ENCODE measurements at places on chromosomes 13 and 19.

- DNase-seq, result no peak
Measured at GRCh38 chr13:68261105-68261504, 1031.0 kb upstream of the PCDH9 start.

DNA sequence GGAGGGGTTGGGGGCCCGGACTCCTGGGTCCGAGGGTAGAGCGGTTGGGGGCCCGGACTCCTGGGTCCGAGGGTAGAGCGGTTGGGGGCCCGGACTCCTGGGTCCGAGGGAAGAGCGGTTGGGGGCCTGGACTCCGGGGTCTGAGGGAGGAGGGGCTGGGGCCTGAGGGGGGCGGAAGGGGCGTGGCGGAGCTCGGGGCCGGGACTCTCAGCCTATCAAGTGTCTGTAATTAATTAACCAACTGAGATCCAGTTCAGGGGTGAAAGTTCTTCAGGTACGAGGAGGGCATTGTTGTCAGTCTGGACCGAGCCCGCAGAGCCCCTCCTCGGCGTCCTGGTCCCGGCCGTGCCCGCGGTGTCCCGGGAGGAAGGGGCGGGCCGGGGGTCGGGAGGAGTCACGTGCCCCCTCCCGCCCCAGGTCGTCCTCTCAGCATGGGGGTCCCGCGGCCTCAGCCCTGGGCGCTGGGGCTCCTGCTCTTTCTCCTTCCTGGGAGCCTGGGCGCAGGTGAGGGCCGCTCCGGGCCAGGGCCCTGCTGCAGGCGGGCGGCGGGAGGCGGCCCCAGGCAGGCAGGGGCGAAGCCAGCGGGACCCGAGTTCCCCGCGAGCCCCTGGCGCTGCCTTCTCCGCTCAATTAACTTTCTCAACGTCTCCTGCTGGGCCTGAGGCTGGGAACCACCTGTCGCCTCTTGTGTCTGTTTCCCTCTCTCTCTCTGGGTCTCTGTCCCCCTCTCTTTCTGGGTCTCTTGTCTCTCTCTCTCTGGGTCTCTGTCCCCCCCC, 697 bp downstream of the FCGRT start:
- DNase-seq, result no peak

- DNase-seq, result no peak
Measured at GRCh38 chr13:79918620-79919019, 422.3 kb downstream of the SPRY2 start.

GRCh38 chr13:110499621-110500281, 61.8 kb downstream of the RAB20 start:
- DNase-seq, result peak; percentile 83

- DNase-seq, result peak; percentile 65
Measured at GRCh38 chr19:6753178-6754031, 13.8 kb downstream of the SH2D3A start.

GRCh38 chr13:75405976-75406703, 75.8 kb downstream of the TBC1D4 start:
- no peak for DNase-seq

GRCh38 chr13:99987154-99988019, 5.8 kb downstream of the ZIC2 start:
- no peak for DNase-seq

- DNase-seq, result peak; percentile 94
Measured at GRCh38 chr19:38387550-38388348, at the start of gene GGN. GGN (minus strand) TSS chr19:38388034; CDS start chr19:38387261, 773 bp downstream.

- no peak for DNase-seq
Measured at GRCh38 chr13:65133094-65133493, 2097.0 kb downstream of the PCDH9 start.

GRCh38 chr19:49946415-49946814, 14.6 kb downstream of the SIGLEC11 start:
- no peak for DNase-seq

DNA sequence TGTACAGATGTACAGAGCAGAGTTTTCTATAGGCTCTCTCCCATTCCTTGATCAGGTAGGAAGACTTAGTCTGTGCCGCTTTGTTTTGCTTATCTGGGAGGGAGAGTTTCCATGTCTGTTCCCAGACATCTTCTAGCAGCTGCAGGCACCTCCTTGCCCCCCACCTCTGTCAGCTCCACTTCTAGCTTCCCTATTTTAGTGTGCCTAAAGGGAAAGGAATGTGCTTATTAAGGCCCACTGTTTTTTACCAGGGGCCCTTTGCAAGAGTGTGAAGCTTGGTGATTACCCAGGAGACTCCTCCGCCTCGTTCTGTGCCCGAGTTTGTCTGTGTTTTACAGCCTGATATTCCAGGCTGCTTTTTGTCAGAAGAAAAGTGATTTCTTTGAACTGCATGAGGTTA, 1984.4 kb downstream of the OLFM4 start:
- DNase-seq, result no peak

DNA sequence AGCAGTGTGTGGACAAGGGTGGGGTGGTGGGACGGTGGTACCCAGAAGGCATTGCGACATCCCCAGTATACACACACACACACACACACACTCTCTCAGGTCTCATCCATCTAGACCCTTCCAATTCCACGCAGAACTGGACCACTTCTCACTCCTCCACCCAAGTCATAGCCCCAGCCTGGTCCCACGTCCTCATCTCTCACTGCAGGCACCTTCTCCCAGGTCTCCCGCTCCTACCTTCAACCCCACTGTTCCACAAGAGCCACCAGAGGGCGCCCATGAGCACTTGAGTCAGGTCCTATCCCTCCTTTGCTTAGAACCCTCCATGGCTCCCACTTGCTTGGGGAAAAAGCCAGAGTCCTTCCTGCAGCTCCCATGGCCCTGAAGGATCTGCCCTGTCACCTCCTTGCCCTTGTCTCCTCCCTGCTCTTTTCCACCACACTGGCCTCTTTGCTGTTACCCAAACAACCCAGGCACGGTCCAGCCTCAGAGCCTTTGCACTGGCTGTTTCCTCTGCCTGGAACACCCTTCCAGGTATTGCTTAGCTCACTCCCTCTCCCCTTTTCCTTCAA, 62.6 kb downstream of the IER2 start:
- DNase-seq, result peak; percentile 58

DNA sequence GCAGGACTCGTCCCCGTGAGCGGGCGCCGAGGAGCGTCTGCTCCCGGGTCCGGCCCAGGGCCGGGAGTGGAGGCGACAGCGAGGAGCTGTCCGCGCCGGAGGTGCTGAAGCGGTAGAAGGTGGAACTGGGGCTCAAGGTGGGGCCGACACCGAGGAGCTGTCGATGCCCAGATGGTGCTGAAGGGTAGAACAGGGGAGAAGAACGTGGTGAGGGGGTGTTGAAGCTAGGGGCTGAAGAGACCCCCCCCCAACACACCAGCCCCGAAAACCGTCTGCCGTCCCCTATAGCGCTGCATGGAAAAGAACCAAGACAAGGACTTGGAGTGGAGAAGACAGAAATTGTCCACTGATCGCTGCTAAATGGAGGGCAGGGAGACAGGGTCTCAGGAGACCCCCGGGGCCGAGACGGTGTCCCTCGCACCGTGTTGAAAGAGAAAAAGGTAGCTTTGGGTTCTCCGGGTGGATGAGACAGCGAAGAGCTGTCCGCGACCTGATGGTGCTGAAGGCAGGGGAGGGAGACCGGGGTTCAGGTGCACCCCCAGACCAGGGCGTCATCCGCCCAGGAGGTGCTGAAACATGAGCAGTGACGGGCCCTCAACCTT, 7.1 kb upstream of the PDE4C start:
- peak; percentile 53 for DNase-seq

GRCh38 chr19:10138879-10139795, 19.4 kb upstream of the EIF3G start:
- no peak for DNase-seq

DNA sequence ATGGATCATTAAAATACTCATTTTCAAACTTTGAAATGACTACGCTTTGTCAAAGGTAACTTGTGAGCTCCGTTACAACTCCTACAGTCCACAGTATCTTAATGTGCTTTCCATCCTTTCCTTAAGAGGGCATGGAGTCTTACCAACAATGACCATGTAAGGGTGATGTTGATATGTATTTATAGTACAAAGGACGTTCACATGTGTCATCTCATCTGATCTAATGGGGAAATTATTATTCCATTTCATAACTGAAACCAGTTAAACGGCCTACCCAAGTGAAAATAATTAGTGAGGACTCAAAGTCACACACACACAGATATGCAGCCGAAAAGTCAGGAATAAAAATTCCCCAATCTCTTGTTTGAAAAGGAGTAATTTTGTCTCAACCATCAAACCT, 9.6 kb downstream of the USP12 start:
- no peak for DNase-seq

DNA sequence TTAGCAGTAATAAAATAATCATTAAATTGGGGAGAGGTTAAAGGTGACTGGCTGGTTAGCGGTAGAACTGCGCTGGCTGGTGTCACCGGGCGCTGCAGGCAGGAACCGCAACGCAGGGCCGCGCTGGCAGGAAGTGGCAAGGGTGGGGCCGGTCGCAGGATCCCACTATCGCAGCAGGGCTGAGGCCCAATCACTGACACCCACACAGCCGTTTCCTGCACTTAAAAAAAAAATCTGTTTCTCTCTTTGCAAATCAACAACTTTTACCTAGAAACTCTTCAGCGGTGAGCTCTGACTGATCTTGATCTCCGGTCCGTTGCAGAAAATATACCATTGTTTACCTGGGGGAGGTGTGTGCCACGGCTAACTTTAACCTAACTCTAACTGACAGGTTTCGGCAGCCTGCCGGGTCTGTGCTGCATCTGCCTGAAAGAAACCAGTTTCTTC, 46.9 kb downstream of the KLF2 start:
- no peak for DNase-seq

- DNase-seq, result no peak
Measured at GRCh38 chr13:77810430-77810829, 108.2 kb downstream of the EDNRB start.

GRCh38 chr13:21823416-21823815, 152.5 kb downstream of the FGF9 start:
- no peak for DNase-seq

- peak; percentile 14 for DNase-seq
Measured at GRCh38 chr19:5115771-5116202, 146.9 kb downstream of the KDM4B start.

DNA sequence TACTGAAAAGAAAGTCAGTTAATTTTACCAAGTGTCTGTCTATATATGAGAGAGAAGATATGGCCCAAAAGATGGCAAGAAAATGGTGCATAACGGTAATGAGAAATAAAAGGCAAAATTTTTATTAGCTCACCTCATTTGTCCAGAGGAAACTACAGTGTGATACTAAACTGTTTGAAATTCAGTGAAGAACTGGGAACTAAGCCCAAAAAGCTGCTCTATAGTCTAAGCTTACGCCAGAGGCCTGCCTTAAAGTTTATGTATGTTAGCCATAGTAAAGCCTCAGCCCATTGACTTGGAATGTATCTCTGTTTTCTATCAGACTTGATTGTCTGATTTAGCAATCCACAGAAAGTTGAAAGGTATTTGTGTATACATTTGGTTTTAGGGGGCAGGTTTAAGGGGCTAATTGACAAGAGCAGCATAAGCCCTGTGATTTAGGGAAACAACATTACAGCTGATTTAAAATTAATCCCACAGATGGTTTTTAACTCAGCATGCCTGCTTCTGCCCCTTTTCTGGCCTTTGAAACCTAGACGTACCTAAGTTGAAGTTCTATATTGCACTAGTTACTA, 91.0 kb upstream of the MAB21L1 start:
- no peak for DNase-seq

GRCh38 chr13:34164582-34164981, 346.6 kb downstream of the RFC3 start:
- DNase-seq, result peak; percentile 18

DNA sequence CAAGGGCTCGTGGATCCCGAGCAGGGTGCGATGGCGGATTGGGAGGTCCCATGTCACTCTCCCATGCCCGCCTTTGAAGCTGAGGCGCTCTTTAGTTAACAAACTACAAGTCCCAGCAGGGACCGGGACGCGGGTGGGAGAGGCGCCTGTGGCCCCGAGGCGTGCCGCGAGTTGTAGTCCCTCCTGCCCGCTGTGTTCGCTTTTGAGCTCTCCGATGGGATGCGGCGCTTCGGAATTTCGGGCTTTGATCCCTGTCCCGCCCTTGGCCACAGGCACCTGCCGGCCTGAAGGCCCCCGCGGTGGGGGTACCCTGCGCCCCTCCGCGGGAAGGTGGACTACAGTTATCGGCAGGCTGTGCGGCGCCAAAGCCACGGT, 11.0 kb downstream of the CYTH2 start:
- peak; percentile 38 for DNase-seq

- DNase-seq, result no peak
Measured at GRCh38 chr19:54644056-54644455, 13.8 kb downstream of the LILRB1 start.

GRCh38 chr13:35252536-35253205, 223.8 kb downstream of the MAB21L1 start:
- DNase-seq, result no peak

- no peak for DNase-seq
Measured at GRCh38 chr19:5563935-5564612, 3.7 kb downstream of the TINCR start.

GRCh38 chr13:37338726-37339385, 233.4 kb upstream of the CSNK1A1L start:
- DNase-seq, result peak; percentile 10

DNA sequence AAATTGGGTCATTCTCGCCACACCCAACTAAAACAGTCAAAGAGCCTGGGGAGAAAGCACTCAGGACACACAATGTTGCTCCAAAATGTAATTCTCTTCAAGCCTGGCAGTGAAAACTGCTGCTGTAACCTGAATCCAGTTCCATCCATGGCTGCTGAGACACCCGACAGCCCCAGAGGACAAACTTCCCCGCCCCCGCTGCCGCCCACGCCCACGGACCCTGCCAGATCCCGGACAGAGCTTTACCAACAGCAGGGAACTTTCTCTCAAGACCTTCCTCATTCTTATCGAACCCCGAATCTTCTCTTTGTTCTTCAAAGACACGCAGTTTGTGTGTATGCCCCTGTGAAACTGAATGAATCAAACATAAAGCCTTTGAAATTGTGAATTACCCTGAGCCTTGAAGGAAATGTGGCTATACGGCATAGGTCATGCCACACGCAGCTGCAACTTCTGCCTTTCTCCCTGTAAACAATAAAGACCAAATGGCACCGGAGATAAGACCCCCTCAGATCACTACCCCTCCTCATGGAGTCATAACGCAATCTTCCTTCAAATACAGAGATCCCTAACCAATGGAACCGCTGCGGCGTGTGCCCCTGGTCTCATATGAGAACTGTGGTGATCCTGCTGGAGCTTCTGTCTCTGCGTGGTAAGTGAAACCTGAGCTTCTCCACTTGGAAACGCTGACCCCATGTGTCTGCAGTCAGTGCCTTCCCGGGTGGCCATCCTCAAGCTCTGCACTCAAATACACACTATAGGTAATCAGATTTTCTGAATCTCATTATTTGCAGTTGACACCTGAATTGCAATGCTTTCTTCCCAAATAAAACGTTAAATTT, 4.8 kb upstream of the LAMP1 start:
- DNase-seq, result no peak

Measured in fibroblast of skin of right biceps (primary cell).